ENCODE measurements at places on chromosomes 2 and 18.

DNA sequence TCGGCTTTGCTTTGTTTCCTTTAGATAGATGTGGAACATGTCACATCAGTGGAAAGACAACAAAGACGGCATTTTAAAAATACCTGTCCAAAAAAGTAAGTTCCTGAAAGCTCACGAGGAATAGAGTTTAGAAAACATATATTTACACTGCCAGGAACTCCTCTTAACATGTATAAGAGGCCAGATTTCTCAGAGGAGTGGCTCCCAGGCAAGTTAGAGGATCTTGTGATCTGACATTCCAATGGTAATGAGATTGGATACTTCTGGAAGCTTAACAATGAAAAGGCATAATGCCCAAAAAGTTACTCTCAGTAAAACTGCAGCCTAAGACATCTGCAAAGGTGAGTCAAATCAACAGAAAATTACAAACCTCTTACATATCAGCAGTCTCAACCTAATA, 77.1 kb downstream of the CYRIA start:
- DNase-seq, result no peak

GRCh38 chr2:105790461-105791149, 45.9 kb downstream of the NCK2 start:
- DNase-seq, result no peak

- DNase-seq, result no peak
Observed at GRCh38 chr2:40037303-40037702, 258.2 kb upstream of the THUMPD2 start.

- DNase-seq, result no peak
Observed at GRCh38 chr18:32308493-32309120, 118.8 kb downstream of the MEP1B start.

- no peak for DNase-seq
Observed at GRCh38 chr2:100224988-100225710, 82.8 kb upstream of the AFF3 start.

DNA sequence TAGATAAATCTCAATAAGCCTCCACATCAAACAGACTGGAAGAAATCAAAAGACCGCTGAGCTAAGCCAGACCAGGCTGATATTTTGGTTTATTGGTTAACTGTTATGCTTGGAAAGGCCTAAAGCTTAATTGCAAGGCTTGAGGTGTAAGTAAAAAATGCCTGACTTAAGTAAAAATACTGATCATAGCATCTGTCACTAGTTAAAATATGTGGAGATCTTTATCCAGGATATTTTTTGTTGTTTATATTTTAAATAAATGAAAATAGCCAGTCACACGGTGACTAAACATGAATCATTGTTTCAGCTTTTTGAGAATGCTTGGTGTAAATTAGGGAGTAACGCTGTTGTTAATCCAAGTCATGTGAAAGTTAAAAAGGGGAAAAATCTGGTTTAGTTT, 127.9 kb downstream of the THADA start:
- DNase-seq, result no peak
